Stimulated activated CD8-positive, alpha-beta memory T cell treated with anti-CD3 and anti-CD28 coated beads, Interleukin-4, amount 100 ng/mL, for 1 hour (primary cell): ENCODE measurements at places on chromosomes 7 and 10.

DNA sequence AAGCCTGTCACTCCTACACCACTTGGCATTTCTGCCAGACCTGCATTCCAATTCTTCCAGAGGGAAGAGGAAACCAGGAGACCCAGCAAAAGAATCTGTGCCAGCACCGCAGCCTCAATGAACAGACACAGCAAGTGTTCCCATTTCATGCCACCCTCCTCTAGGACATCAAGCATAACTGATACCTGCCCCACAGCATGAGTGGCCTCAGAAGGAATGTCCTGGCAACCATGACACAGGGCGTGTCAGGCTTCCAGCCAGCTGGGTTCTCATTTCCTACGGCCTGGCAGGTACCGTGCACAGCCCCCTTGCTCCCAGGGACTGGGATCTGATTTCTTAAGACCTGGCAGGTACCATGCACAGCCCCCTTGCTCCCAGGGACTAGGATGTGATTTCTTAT lies 7.8 kb downstream of the MAD1L1 start:
- no peak for DNase-seq

DNA sequence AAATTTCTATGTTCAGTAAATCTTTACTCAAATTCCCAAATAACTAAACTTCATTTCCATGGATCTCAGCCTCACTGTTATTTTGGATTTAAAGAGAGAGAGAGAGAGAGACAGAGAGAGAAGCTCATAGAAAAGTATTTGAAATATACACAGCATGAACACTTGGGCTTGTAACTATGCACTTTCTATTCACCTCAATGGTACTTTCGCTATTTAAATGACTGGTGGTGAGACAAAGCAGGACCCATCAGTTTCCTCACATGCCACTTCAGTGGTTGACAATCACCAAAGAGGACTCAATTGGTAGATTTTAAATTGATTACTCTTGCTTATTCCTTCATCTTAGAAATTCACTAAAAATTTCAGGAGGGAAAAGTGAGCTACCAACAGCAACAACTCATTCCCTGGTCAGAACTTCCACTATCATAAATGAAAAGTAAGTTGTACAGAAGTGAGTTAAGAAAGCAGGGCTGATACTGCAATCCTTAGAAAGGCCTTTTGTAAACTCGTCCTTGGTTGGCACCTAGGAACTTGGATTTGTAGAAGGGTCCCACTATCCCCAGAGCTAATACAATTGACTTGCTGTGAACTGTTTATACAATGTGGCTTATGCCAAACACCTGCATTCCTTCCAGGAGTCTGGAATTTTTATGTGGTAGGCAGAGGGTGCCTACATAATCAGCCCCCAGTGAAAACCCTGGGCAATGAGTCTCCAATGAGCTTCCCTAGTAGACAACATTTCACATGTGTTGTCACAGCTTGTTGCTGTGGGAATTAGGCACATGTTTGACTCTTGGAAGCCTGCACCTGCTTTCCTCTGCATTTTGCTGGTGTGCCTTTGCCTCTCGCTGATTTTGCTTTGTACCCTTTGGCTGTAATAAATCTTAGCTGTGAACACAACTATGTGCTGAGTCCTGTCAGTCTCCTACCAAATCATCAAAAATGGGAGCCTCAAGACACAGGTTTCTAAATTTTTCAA lies 10.8 kb downstream of the ERLIN1 start:
- DNase-seq, result no peak

DNA sequence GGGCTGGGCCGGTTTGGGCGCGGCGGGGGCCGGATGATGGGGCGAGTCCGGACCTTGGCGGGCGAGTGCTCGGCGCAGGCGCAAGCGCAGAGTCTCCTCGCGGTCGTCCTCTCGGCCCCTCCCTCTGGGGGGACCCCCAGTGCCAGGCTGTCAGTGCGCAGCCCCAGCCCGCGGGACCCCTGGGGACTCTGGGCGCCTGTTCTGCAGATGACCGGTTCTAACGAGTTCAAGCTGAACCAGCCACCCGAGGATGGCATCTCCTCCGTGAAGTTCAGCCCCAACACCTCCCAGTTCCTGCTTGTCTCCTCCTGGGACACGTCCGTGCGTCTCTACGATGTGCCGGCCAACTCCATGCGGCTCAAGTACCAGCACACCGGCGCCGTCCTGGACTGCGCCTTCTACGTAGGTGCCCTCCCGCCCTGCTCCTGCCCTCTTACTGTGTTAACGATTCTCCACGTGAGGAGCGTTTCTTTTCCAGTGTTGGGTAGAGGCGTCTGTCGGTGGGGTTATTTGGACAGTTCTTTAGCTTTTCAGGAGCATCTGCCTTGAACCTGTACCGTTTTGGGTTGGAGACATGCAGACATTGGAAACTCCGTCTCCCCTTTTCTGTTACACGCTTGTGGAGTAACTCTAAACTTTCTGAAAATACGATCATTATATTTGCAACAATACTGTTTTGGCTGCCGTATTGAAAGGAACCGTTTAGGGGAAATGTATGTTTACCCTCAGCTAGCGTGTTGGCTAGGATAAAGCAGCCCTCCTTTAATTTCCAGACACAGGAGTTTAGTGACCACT lies 706 bp downstream of the BUB3 start:
- no peak for DNase-seq

- no peak for DNase-seq
Observed at GRCh38 chr7:44191171-44191570, 1.9 kb upstream of the GCK start.

DNA sequence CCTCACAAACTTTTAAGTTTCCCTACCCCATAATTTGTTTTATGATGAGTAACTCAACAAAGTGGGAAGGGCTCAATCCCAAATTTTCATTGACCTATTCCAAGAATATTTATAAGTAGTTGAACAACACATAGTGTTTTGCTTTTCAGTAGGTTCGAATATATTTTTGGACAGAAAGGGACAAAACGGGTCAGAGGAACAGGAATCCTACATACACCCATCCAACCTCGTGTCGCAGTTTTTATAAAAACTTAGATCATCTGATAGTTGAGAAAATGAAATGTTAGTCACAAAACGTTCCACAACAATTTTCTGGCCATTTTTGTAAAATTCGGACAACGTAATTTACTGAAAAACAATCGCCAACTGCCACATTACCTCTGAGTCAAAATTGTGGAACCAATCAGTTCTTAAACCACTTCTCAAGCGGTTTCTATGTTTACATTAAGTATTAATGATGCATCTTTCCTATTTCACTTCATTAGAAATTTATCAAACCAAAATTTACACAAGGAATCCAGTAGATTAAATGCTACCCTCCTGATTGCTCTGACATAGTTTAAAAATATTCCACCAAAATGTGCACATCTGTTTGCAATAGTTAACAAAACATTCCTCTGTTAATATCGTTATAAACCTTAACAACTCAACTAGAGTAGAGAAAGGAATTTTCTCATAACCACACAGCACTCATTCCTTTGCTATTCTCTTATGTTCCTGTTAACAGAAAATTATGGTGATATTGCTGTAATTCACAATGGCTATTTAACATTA lies 6.3 kb downstream of the WNT16 start:
- DNase-seq, result no peak

DNA sequence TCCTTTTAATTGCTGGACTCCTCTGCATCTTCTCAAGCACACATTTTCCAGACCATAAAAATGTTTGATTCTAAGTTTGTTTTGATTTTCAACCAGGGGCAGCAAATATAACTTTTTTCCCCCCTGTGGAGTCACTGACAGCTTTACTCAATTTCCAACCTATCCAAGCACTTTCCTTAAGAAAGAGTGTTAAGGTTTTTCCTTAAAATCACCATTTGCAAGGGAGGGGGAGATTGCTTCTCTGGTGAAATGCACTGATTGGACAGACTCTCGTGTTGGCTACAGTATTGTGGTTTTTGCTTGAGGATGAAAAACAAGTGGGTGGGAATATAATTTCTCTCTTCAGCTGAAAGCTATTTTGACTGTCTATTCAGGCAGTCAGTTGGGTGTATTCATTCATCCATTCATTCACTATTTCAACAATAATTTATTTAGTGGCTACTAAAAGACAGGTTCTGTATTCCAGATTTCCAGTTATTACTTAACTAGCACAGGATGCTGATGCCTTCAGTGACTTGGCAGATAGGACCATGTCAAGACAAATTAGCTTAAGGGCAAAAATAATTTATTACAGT lies 146.3 kb downstream of the BAMBI start:
- no peak for DNase-seq

GRCh38 chr10:81873932-81874816 lies 820 bp upstream of the NRG3 start:
- no peak for DNase-seq

DNA sequence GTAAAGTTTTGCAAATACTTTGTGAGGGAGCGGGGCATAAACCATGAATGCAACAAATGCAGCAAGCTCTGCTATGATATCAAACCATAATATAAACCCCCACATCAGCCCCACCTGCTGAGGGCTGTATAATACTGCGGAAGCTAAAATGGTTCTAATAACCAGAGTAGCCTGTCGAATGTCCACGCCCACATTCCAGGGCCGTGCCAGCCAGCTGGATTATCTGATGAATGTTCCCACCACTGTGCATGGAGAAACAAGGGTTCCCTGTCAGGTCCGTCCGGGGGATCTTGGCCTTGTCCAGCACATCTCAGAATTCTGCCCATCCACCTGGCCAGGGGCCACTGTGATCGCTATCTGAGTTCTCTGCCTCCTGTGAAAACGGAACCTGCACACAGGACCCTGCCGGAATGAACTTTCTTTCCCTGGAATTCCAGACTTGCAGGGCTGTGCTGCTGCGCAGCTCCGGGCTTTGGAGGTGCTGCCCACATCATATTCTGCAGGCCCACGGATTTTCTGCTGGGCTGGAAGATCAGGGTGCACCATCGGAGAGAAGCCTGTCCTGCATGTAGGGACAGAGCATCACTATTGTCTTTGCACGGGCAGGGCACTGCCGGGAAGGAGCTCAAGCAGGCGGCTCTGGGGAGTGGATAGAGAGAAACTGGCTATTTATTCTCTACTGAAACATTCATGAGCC lies 77.0 kb upstream of the GNA12 start:
- DNase-seq, result no peak

DNA sequence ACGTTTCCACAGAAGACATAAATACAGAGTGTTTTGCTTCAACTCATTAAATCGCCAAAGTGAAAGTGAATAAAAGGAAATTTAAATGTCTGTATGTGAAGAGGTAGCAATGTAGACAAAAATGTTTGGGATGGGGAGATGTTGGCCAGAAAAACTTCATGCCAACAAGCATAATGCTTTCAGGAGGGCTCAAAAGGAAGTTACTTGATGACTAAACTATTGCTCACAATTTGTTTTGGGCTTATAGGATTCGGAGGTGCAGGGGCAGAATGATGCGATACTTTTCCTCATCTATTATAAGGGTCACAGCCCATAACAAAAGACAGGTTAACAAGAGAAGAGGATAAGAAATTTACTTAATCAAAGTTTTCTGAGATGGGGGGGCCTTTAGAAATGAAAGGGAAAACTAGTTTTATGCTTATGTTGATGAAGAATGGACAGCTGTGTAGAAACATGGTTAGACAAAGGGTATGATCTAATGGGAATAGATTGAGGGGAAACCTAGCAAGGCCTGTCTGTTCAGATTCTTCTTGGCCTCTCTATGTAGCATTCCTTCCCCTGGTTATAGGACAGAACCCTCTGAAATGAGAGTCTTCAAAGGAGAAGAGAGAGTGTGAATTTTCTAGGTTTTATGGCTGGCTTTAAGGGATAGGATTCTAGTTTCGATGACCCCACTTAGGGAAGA lies 898.6 kb downstream of the LRMDA start:
- no peak for DNase-seq

DNA sequence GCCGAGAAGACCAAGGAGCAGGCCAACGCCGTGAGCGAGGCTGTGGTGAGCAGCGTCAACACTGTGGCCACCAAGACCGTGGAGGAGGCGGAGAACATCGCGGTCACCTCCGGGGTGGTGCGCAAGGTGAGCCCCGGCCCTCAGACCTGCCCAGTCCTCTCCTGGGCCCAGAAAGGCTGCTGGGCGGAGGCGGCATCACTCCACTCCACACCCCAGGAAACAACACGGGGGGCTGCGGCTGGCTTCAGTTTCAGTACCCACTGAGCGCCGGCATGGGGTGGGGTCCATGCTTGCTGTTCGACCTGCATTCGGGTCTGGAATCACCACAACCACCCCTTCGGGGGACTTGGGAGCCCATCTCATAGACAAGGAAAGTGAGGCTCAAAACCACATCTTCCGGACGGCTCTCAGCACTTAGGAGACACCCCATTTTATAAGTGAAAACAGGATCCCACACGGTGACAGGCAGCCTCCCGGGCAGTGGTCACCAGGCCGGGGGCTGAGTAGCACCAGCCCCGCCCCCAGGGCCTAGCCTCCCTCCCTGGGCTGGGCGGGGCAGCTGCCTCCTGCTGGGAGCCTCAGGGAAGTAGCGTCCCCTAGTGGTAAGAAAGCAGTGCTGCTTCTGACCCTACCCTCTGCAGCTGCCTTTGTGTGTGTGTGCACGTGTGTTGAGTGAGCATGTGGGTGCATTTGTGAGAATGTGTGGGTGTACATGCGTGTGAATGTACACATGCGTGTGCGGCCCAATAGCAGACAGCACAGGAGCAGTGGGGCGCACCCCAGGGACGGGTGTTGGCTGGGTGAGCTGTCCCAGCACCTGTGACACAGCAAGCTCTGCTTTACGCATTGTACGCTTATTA lies 1.8 kb downstream of the SNCG start:
- no peak for DNase-seq

DNA sequence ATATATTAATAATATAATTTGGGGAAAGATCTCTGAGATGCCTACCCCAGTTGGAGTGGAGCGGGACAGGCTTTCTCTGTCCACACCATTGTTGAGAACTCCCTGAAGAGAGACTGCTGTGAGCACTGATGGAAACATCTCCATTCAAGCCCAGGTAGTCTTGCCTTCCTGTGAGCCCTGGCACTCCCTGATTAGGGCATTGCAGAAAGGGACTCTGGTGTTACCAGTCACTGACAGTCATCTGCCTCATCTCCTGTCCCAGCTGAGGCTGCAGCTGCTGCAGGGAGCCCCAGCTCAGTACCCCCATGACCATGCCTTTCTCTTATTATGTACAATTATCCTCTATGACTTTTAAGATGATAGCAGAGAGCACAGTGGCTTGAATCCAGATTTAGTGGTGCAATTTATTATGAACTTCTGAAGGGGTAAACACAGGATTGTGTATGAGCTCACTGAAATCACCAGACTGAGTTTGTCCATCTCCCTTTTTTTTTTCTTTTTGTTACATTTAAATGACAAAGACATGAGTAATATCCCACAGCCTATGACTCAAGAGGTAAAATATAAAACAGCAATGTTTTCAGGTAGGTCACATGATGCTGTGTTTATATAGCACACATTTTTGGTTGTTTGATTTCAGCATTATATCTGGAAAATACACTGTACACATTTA lies 236.9 kb downstream of the SLC25A13 start:
- no peak for DNase-seq

GRCh38 chr10:5625992-5626777 lies 40.2 kb downstream of the ASB13 start:
- DNase-seq, result no peak
